NCI-H1694 treated with DMSO at 0.1 percent for 48 hours (cell line): ENCODE measurements at places on chromosomes 12 and 14.
A peak's percentile ranks its signal among the peaks of the same experiment; 100 is the strongest.

DNA sequence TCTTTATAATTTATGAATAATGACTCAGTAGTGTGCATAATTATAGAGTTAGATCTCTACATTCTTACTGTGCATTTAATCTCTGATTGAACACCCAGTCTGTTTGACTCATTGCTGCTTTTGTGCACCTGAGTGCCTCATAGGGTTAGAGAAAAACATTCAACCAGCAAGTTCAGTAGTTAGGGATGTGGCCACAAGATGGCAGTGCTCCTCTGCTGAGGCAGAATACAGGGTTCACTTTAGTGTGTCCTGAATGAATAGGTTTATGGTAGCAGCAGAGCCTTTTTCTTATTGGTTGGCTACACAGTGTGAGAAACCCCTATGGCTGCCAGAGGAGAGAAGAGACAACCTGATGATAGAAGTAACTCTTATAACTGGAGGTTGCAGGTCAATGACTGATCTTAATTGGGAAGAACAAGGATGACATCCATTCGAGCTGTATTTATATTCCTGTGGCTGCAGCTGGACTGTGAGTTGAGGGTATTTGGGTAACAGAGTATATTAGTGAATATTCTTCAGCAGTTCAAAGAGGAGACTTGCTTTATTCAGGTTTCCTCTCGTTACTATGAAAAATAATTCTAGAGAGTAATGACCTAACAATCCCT, 194.9 kb upstream of the OR4E1 start:
- peak; percentile 30 for DNase-seq

GRCh38 chr12:12427568-12427967, 70.7 kb downstream of the BORCS5 start:
- no peak for DNase-seq

- DNase-seq, result peak; percentile 31
Observed at GRCh38 chr12:89470741-89471509, 53.7 kb downstream of the GALNT4 start.

DNA sequence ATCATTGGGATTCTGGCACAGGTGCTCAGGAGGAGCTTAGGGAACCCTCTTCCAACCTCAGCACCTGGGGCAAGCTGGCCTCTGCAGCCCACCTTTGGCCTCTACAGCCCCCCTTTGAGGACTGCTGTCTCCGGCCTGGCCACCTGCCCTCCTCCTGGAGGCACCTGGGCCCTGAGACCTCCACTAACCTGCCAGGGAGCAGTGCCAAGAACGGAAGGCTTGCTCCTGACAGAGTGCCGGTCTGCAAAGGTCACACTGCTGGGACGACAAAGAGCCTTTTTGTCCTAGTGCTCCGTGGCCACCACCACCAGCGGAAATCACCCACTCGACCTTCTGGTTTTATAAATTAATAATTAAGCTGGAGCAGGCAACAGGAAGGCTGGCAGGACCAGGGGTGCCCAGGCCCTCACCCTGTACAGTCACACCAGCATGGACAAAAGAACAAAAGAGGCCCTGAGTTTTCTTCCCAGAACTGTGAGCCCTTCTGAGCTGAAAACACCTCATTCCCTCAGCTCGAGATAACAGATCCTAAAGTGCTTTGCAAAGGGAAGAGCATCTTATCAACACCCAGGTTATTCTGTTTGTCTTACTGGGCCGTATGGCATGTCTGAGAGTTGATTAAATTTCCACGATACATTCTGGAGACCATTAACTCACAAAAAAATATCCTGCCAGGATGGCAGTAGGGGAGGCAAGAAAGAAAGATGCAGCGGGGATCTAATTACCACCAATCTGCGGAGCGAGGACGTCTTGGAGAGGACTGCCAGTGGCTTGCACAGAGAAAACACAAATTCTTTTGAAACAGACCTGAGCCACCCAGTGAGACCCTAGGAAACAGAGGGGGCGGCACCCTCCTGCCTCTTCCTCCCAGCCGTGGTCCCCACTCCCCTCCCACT, 8.2 kb downstream of the TESC start:
- no peak for DNase-seq

DNA sequence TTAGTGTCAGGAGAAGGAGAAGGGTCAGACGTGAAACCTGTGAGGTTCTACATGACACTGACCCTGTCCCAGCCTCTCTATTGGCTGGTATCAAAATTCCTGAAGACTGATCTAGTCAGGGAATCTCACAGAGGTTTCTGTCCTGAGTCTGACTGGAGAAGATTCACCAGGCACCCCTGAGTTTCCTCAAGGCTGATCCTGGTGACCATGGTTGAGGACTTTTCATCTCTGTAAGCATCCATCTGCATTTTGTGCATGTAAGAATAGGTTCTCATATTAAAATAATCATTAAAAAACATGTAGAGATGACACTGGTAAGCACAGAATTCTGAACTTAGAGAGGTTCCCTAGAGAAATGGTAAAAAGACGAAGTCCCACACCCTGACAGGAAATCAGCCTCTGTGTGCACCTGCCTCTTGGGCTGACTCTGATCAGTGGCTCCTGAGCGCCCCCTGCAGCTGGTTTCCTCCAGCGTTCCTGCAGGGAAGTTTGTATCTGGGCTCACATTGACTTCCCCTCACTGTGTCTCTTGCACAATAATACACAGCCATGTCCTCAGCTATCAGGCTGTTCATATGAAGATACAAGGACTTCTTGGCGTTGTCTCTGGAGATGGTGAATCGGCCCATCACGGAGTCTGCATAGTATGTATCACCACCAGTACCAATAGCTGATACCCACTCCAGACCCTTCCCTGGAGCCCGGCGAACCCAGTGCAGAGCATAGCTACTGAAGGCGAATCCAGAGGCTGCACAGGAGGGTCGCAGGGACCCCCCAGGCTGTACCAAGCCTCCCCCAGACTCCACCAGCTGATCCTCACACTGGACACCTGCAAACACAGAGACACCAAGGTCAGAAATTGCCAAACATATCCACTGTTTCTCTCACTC, 991.9 kb downstream of the TMEM121 start:
- DNase-seq, result peak; percentile 31

DNA sequence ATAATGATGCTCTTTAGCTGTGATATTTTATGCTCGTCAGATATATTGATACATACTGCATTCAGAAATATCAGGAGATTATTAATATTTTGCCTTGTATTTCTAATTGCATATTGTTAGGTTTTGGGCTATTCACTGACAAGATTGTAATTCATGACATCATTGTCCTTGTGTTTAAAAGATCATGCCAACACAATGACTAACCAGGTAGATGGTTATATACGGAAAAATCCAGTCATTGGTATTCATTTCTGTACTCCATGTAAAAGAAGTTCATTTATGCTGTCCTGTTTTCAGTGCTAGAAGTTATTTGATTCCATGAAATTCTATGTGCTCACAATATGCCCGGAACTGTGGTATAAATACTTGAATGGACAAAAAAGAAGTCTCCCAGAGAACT, 107.5 kb downstream of the KITLG start:
- DNase-seq, result no peak

GRCh38 chr12:130281153-130281799, 56.4 kb upstream of the PIWIL1 start:
- peak; percentile 12 for DNase-seq

- no peak for DNase-seq
Observed at GRCh38 chr12:130977743-130978095, 24.0 kb downstream of the ADGRD1 start.

DNA sequence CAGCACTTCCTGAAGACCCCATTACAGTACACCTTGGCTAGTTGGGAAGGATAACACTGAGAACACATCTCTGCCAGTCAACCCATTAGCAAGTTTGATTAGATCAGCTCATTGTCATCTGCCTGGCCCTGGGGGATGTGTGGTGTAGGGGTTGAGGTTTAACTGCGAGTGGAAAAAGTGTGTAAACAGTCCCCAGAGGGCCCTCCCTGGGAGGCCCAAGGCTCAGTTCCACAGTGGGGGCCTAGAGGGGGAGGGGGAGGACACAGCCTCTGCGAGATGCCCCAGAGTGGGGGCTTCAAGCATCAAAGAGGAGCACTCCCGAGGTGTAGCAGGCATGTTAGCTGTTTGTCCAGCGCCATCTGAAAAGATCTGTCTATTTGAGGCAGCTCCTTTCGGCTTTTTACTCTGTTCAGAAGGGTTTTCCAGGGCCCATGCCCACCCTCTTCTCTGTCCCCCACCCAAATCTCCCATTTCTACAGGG, 344 bp downstream of the LPAR5 start:
- DNase-seq, result no peak

GRCh38 chr12:109587921-109588320, 14.3 kb downstream of the MVK start:
- DNase-seq, result no peak

GRCh38 chr14:64945431-64946178, 3.1 kb upstream of the GPX2 start:
- no peak for DNase-seq

- no peak for DNase-seq
Observed at GRCh38 chr14:102949062-102949800, 26.8 kb downstream of the AMN start.

DNA sequence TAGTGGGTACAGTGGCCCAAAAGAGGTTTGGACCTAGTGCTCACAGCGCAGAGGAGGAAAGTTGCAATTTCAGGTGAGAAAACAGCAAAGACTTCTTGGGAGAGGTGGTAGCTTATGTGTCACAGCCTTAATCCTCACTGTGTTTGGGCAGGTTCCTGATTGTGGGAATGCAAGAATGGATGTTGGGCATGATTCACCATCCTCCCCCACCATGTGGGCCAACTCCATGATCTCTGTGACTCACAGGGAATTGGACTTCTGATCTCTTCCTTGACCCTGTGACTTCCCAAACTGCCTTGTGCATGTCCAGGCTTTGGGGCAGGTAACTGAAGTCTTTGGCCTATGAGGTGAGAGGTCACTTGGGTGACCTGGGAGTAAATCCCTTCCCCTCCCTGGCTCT, 1.8 kb upstream of the CHST11 start:
- DNase-seq, result no peak

GRCh38 chr14:71776471-71777360, 155.5 kb upstream of the RGS6 start:
- no peak for DNase-seq

DNA sequence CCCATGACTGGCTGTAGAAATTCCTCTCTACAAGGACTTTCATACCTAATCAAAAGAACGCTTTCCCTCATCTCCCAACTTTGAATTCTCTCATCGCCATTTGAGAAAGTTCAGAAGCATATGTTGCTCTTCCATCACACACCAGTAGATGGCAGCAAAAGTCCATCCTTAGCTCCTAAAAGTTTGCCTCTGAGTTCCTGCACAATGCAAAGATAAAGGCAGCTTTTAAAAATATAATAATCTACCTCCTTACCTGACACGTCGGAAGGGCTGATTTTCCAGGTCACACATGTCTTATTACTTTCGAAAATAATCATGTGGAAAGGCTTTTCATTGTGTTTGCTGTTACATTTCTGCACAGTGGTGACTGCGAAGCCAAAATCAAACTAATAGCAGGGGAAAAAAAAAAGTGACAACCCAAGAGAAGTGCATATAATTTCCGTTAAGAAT, 456.7 kb upstream of the SEL1L start:
- DNase-seq, result peak; percentile 69

DNA sequence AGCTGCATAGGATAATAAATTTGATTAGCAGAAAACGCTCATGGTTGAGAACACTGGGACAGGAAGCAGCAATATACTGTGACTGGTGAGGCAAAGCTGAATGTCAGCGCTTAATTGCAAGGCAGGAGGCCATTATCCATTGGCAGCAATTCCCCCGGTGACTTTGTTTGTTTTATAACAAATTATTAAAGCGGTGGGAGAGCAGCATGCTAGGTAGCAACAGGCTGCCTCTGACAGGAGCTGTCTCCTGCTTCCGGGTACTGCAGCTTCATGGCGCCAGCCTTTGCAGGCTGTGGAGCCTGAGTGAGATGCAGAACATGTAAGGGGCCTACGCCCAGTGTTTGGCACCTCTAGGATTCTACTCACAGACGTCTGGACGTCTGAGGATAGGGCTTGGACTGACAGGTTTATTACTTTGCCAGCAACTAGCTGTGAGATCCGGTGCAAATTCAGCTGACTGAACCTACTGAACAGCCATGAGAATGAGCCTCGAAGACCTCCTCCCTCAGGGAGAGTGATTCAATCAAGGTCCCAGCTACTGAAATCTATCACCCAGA, 82.1 kb upstream of the SSTR1 start:
- peak; percentile 59 for DNase-seq

DNA sequence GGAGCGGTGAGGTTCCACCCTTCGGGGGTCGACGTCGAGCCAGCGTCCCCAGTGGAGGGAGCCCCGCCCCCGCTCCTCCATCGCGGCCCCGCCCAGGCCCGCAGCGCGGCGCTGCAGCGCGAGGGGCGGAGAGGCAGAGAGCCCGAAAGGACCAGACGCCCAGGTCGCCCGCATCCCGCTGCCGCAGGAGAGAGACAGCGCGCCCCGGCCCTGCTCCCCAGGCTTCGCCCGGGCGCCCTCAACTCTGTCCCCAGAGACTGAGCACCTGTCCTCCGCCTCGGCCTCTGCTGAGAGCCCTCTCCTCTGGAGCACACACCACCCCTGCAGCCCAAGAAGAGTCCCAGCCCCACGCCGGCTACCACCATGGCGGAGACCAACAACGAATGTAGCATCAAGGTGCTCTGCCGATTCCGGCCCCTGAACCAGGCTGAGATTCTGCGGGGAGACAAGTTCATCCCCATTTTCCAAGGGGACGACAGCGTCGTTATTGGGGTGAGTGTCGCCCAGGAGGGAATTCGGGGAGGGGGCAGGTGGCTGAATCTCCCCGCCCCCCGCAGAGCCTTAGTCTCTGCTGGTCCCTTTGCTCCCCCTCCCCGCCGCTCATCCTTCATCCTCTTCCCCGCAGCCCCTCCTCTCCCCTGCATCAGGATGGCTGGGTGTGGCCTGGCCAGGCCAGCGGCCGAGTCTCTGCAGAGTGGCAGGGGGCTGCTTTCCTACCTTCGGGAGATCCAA, at the start of gene KIF5A:
Gene KIF5A, plus strand, starts transcription at position 136 of the 732 bp plus-strand sequence. Its CDS starts 228 bp downstream, at position 364.
- peak; percentile 30 for DNase-seq

- no peak for DNase-seq
Observed at GRCh38 chr14:69827560-69827959, 30.5 kb upstream of the SLC10A1 start.

- DNase-seq, result no peak
Observed at GRCh38 chr12:16277585-16277984, at the start of gene SLC15A5. Gene SLC15A5, minus strand, starts transcription at chr12:16277685. Its CDS starts 0 bp downstream, at chr12:16277685.
